ENCODE measurements at places on chromosomes 2 and 18.

DNA sequence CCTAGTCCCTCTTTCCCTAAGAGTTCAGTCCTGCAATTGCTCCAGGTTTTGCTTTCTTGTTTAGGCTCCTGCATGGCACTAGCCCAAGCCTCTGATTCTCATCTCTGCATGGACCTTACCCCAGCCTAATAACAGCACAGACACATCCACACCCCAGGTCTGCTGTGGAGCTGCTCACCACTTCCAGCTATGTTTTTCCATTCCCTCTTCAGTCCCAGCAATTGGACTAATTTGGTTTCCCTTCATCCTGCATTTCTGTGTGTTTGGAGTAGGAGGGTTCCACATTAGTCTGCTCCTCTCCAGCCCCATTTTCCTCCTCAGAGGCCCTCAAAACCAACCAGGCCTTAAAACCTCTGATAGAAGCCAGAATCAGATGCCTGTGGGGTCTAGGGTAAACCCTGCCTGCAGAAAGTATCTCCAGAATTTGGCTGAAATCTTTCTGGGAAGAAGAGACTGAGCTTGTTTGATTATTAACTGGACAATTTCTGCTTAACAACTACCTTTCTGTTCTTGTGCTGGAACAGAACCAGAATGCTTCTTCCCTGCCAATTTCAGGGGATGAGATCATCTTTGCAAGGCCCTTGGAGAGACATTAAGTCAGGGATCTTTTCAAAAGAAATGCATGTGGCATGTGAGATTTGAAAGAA is 95.9 kb downstream of the GFPT1 start:
- DNase-seq: no peak

DNA sequence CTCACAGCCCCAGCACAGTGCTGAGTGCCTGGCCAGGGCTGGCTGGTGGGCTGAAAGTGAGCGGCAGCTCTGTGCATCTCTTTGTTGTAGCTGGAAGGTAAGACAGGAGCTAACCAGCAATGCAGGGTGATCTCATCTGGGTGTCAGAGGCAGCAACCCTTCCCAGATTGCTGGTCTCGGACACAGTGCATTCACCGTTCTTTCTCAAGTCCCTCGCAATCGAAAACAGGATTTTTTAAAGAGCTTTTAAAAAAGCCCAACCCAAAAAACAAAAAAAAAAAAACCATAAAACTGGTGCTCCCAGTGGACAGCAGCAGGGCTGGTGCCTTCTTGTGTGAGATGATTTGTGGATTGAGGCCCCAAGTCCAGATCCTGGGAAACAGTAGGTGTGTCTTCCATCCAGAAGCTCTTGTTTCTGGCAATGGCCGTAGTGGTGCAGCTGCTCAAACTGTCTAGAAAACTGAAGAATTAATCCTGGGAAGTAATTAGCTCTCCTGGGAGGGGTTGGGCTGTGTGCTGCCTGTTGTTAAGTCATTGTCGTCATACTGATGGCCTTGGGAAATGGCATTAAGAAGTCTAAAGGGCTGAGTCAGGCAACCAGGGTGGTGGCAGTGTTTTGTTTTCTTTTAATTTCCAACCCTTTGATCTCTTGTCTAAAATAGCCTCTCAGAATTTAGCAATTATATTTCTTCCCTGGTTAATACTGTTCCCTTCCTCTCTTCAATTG is 156.7 kb downstream of the KLHL29 start:
- DNase-seq: no peak

DNA sequence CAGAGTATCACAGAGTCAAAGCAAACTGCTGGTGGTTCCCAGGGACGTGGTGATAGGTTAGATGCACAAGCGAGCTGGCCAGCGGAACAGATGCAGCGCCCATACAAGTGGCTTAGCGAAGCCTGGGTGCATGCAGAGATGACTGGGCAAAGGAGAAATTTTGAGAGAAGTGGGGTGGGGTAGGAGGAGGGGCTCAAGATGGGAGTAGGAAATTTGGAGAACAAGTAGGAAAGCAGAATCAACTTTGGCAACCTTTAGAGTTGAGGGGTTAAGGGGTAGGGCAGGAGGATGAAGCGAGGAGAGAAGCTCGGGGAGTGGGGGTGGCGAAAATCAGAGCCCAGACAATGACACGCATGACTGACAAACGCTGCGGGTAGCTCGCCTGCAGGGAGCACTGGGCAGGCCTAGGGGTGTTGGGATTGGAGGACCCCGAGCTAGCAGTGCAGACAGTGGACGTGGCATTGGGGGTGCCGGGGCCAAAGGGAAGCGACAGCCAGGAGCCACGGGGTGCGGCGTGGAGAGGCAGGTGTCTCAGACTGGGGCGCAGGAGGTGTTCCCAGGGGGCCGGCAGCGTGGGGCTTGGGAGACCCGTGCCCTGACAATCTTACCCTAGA is 431 bp downstream of the FAM98A start:
- DNase-seq: no peak

GRCh38 chr18:34734056-34734455 is 24.0 kb downstream of the DTNA start:
- no peak for DNase-seq

DNA sequence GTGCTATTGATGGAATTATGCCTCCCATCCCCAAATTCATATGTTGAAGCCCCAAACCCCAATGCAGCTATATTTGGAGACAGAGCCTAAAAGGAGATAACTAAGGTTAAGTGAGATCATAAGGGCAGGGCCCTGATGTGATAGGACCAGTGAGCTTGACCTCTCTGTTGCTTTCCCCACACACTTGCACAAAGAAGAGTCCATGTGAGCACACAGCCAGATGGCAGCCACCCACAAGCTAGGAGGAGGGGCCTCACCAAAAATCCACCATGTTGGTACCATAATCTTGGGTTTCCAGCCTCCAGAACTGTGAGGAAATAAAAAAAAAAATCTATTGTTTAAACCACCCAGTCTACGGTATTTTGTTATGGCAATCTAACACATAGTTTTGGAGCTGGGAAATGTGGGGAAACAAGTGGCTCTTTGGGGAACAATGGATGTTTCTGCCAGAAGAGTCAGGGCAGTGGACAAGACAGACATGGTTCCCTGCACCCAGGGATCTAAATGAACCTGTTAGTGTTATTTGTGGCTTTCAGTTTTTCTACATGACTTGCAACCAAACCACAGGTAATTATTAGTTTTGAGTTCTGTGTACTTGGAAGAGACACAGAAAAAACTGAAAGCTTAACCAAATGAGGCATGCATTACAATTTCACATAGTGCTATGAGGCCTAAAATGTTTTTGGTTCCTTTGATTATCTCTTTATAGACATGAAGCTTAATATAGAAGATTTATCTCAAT is 259.1 kb downstream of the LTBP1 start:
- no peak for DNase-seq

DNA sequence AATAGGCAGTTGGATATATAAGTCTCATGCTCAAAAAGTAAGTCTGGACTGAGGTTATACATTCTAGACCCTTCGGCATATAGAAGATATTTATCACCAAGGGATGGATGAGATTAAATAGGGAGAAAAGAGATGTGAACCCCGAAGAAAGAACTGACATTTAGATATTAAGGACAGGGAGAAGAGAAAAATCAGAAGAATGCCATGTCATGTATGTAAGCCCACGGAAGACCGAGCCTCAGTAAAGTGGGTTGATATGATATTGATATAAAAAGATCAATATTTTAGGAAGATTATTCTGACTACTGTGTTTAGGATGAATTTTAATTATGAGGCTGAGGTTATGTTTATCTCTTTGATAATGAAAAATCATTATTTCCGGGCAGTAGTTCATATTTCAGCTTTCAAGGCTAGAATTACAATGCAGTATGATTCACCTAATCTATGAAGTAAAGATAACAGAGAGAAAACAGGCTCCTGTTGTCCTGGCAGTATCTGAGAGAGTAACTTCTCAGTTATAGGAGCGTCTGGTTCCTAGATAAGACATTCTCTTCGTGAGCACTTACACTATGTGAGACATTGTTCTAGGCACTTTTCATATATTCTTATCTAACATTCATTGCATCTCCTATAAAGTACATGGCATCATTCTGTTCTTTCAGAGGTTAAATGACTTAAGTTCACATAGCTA is 83.0 kb downstream of the UBR3 start:
- DNase-seq: no peak

- DNase-seq: no peak
These were observed 388.7 kb upstream of the NRP2 start for GRCh38 chr2:205293559-205293958.

DNA sequence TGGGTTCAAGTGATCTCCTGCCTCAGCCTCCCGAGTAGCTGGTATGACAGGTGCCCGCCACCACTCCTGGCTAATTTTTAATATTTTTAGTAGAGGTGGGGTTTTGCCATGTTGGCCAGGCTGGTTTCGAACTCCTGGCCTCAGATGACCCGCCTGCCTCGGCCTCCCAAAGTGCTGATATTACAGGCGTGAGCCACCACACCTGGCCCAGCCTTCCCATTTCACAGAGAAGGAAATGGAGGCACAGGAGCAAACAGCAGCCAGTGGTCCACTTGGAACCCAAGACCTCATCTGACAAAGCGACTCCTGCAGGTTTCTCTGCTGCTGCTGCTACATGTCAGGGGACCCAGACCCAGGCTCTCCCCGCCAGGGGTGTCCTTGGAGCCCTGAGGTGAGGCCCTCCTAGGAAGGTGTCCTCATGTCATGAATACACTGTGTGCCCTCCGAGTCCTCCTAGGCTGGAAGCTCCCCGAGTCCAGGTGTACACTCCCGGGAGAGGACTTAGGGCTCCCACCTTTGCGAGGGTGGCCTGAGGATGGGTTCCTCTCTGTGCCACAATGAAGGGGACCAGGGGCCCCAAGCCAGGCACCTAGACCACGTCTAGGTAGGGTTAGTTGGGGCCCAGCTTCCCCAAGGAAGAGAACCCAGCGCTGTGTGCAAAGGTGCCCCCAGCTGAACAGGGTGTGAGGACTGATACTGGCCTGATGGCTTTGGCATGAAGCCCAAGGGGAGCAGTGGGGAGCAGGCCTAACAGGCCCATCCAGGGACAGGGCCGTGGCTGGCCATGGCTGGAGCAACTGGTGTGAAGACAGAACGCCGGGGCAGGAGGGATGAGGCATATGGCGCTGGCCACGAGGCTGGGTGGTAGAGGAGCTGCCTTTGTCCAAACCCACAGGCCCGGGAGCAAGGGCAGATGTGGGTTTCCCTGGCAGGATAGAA is 56.1 kb downstream of the HS6ST1 start:
- DNase-seq: no peak

DNA sequence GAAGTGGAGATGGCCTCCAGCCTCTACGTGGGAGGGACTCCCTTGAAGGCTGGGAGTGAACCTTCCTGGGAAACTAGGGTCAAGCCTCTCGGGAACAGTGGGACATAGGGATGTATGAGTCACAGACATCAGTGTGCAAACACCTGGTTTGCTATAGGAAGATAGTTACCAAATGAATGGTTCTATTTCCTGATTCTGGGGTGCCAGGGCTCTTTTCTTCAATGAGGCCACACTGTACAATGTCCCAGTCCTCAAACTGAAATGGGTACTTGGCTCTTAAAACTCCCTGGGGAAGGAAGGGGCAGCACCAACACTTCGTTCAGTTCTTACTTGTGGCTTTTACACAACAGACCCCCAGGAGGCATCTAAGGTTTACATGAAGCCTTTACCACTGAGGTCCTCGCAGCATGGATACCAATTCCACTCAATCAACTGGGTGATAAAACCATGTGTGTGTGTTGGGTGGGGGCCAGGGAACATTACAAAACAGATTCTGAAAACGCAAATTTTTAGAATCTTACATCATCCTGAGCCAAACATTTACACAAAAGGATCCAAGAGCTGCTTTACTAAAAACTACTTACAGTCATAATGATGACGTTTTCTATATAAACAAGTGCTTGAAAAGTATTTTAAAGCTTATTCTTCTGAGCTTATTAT is 10.4 kb downstream of the ERFE start:
- DNase-seq: no peak

GRCh38 chr2:109649736-109650695 is 35.9 kb downstream of the SOWAHC start:
- DNase-seq: no peak

DNA sequence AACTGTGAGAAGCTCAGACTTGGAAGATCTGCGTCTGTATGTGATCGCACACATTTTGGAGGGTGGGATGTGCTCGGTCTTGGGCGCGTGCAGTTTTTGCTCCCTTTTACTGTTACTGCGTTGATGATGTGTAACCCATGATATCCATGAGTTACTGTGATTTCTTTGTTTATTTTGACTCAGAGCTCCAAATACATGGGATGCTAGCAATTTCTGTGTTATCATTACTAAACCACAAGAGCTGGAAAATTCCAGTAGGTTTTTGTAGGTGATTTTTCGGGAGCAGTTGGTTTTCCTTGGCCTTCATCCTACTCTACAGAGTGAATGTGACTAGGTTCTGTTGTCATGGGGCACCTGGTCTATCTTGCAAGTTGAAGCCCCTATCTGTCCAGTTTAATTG is 124.2 kb downstream of the AGAP1 start:
- no peak for DNase-seq

Data from right renal pelvis (tissue), 4 donors.